ENCODE measurements at places on chromosomes 6 and 20. TPM values are rescaled to one million over a fixed set of nuclear protein-coding genes. Genes with fewer than 3 reads are reported as not detected.

DNA sequence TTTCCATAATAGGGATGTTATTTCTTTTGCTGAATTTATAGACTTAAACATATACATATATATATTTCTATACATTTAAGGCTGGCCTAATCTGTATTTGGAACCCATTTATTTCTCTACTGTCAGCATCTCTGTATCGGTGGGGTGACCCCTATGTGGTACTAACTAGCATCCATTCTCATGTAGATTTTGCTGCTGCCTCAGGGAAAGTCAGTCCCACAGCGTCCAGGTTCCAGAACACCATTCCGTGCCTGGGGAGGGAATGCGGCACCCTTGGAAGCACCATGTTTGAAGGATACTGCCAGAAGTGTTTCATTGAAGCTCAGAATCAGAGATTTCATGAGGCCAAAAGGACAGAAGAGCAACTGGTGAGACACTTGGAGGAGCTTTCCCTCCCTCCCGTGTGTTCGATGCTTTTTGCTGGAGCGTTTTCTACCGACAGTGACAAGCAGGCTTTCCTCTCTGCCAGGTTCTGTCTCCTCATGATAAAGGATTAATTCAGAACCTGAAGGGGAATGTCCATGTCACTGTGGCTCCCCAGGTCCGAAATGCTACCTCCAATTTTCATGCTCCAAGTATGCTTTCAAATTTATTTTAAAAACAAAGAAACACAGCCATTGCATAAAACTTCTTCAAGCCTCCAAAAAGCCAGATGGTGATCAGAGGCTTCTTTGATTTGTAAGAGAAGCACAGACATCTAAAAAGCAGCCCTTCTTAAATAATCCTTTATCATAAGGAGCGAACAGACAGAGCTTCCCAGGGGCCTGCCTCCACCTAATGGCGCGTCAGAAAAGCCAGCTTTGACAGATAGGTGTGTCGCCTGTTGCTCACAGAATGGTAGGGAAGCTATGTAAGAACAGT lies 13.1 kb downstream of the TNFAIP3 start:
- DNase-seq, result no peak

DNA sequence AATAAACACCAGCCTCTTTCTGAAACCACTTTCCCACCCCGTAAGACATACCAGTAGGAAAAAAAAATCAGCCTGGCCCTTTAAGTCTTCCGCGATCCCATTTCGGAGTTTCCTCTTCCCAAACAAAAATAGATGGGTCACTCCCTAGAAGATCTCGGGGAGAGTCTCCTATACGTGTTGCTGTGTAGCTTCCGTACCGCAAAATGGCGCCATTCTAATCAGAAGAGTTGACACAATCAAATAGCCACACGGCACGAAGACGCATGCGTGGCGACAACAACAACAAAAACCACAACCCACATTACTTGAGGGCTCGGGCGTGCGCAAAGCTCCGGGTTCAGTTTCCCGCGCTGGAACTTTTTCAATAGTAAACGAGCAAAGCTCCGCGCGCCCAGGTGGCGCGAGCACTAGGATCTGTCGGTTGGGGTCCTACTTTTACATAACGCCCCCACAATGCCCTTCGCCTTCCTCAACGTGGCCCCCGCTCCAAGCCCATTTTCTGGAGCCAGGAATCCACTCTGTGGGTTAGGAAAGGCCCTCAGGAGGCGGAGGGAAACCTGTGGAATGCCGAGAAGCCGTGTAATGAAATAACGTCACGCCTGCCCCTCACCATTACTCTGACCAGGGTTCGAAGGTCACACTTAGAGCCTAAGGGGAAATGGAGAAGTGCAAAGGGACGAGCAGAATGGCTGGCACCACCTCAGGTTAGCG lies at the start of gene GPANK1:
GPANK1 (minus strand) TSS at position 208 of the 711 bp plus-strand sequence. CDS start 519 bp downstream, outside the sequence.
- DNase-seq, result peak; percentile 93

- DNase-seq, result no peak
Measured at GRCh38 chr6:18186033-18186432, 30.8 kb downstream of the KDM1B start.

DNA sequence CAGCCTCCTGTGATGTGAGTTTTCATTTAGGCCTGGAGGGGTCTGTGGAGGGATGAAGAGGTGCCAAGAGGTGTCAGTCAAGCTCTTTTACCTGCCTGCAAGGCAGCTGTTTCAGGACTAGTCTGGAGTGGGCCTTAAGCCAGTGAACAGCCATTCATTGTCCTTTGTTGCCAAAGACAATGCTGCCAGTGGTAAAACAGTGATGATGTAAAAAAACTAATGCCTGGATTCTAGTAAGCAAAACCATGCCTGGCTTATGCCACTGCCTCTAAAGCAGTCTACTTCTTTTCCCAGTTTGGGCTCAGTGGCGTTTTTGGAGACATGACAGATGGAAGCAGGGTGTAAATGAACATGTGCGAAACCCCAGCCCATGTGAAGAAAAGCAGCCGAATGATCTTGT lies 93.5 kb upstream of the KCNK16 start:
- DNase-seq, result no peak

DNA sequence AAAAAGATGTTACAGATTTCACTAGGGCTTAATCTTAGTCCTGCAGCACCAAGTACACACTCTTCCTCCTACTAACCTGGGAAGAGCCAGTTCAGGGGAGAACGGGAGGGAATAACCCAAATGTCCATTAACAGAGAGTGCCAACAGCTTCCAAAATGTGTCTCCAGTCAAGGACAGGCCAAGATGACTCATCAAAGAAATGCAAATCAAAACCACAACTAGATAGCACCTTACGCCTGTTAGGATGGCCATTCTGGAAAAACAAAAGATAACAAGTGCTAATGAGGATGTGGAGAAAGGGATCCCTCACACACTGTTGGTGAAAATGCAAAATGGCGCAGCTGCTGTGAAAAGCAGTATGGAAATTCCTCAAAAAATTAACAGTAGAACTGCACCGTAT lies 3.8 kb upstream of the MAS1L start:
- DNase-seq, result no peak

GRCh38 chr6:129264480-129265045 lies 381.6 kb downstream of the LAMA2 start:
- no peak for DNase-seq

The CRISP2 gene
- not detected for total RNA-seq

The EMILIN3 gene
- total RNA-seq, result 2.1 TPM

DNA sequence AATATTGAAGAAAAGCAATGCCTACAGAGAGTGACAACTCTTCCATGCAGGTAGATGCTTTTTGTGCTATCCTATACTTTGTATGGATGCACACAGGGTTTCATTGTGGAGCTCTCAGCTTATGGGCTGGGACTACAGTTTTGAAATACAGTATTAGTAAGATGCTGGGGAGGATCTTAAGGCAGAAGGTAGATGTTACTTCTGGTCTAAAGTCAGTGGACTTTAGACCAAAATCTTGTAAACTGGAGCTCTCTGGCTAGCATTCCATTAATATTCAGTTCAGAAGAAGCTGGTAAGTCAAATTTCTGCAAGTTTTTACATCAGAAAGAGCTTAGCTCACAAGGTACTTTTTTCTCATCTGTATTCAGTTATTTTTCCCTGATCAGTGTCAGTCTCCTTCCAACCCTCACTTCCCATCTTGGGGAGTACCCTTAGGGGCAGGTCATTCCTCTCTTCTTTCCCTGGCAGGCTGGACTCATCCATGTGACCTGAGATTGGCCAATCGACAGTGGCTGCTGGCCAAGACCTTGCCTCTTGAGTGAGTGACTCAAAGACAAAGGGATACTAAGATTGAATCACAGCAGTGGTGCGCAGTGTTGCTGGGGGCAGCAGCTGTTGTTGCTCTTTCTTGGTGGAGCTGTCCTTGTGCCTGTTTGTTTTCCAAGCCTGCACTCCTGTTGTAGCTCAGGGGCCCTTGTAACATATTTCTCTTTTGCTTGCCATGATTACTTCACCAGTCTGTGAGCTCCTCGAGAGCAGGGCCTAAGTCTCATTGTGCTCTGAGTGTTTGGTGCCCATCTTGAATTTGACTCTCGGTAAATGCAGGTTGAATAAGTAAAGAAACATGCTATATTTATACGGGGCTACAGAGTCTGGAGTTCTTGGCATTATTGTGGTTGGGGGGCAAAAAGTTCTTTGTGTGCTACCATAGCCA lies 2.8 kb upstream of the PHF20 start:
- DNase-seq, result peak; percentile 87

DNA sequence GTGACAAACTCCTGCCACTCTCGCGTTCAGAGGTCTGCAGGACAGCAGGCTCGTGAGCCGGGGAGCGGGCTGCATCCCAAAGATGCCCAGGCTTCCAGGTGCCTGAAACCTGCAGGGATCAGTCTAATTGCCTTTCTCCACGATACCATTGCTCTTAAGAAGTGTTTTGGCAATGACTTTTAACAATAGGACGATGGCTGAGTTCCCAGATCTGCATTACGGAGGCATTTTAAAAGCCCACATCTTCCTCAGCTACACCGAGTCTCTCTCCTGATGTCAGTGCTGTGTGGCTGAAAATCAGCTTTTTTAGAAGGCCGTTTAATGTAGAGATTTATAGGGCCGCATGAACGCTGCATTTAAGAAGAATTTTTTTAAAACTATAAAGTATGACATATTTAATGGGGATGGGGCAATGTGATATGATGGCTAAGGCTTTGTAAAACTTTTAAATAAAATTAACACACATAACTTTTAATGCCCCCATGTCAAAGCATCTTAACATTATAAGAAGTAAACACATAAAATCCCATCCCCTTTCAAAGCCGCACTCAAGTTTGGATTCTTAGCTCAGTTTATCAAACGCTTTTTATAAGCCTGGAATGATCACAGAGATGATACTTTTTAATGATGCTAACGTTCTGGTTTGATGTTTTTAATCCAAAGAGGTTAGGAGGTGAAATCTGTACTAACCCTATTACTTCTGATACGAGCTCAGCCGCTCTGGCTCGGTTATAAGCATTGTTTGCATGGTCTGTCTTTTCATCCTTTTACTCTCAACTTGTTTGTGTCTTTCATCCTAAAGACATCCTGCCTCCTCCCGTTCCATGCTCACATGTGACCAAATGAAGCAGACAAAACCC lies 386.0 kb downstream of the SMOC2 start:
- no peak for DNase-seq

- no peak for DNase-seq
Measured at GRCh38 chr6:32974016-32974333, 5.6 kb downstream of the BRD2 start.

DNA sequence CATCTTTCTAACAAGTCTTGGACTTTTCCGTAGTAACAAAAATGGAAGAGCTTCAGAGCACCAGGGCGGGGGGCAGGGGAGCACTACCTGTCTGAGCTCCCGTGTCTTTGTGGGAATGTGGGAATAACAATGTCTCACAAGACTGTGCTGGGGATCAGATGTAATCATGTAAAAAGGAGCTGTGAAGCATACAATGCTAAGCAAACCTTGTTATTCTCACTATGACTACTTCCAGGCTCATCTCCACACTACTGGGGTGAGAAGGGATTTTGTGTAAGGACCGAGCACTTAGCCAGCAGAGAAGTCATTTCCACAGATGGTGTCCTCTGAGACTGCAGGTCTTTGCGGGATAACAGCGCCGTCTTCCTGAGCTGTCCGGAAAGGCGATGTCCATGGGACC lies 27.1 kb downstream of the PRR18 start:
- DNase-seq, result peak; percentile 27

The ESR1 gene
- not detected for total RNA-seq

GRCh38 chr6:154276810-154277628 lies 79.6 kb downstream of the IPCEF1 start:
- DNase-seq, result no peak

The NTSR1 gene
- total RNA-seq, result 0.11 TPM

The METTL24 gene
- not detected for total RNA-seq

- no peak for DNase-seq
Measured at GRCh38 chr6:28589234-28589956, 63.7 kb downstream of the GPX5 start.

GRCh38 chr6:49813248-49813647 lies 26.2 kb upstream of the PGK2 start:
- no peak for DNase-seq

The RAET1E gene
- total RNA-seq, result not detected

- DNase-seq, result no peak
Measured at GRCh38 chr6:130105996-130106704, 87.8 kb downstream of the L3MBTL3 start.

GRCh38 chr20:17643531-17644188 lies 38.4 kb downstream of the RRBP1 start:
- DNase-seq, result no peak

DNA sequence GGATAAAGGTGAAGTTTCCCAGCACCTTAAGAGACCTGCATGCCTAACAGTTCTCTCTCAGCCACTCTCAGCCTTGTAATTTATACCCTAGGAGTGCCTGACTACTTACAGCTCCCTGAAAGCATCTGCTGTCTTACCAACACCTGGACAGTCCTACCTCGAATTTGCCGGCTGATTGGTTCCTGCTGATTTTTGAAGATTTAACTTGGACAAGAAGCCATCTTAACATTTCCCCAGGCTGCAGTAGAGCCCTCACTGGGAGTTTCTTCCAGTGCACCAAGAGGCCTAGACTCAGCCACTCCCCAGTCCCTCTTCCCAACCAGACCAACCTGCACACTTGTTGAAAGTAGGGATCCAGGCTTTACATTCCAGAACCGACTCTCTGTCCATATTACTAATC lies 174.5 kb downstream of the LINC00237 start:
- no peak for DNase-seq

DNA sequence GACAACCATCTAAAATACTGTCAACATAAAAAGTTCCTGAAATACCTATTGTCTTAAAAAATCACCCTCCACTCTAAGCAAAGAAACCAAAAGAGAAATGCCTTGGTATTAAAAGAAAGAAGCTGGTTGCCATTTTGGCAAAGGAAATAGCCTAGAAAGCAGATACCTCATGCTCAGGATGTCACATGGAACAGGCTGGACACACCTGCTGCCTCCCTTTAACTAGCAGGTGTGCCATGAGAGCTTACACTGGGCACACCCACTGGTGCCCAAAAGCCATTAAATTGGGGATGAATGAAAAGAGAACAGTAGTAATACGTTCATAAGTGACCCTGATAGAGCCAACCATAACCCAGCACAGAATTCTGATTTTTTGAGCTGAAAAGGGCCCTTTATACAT lies 1.5 kb downstream of the SLC23A2 start:
- no peak for DNase-seq

- DNase-seq, result no peak
Measured at GRCh38 chr6:906920-907319, 214.0 kb upstream of the EXOC2 start.

The OXT gene
- not detected for total RNA-seq

DNA sequence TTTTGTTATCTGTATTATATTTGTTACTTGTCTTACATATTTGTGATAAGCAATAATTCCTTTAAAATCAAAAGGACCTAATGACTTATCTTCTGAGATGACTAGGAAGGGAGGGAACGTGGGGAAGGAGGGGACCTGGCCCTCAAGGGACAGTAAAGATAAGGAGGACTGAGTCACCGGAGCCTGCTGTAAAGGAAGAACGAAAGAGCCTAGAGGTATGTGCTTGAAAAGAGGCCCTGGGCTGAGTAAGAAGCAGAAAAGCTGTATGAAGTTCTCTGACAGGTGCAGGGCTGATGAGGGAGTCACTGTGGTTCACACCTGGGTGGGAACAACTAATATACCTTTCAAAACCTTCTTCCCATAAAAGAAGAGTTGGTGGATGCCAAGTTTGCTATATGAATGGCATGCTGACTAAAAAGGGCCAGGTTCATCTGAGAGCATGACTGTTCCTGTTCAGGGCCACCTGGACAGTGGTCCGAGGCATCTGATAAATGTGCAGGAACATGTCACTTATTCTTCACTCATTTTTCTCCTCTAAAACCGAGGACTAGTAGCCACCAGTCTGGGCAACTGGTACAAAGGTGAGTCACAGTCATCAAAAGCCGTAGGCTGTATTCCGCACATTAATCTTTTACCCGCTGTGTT lies 111.3 kb downstream of the TNFAIP3 start:
- DNase-seq, result no peak

- no peak for DNase-seq
Measured at GRCh38 chr6:49847673-49848072, 18.7 kb downstream of the CRISP1 start.

The CST1 gene
- not detected for total RNA-seq
